Hematopoietic multipotent progenitor cell (in vitro differentiated cells): ENCODE measurements at places on chromosomes 4 and X. TPM values are rescaled to one million over a fixed set of nuclear protein-coding genes. Genes with fewer than 3 reads are reported as not detected.

- no peak for DNase-seq
Observed at GRCh38 chrX:140672840-140673731, 36.5 kb upstream of the LINC00632 start.

GRCh38 chrX:17007134-17007768 is 60.8 kb downstream of the REPS2 start:
- peak; percentile 26 for DNase-seq

- no peak for DNase-seq
Observed at GRCh38 chr4:126761947-126762662, 870.7 kb upstream of the INTU start.

DNA sequence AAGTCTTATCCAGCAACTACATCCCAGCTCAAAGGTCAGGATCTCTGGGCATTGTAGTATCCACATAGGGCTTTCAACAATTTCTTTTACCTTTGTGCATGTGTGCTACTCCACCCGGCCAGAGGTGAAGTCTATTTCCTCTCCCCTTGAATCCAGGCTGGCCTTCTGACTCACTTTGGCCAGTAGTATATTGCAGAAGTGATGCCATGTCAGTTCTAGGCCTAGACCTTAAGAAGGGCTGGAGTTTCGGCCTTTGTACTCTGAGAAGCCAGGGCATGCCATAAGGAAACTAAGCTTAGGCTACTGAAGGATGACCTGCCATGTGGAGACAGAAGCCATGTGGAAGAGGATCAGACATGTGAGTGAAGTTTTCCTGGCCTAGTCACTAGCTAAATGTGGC is 191.2 kb upstream of the ATP6AP2 start:
- no peak for DNase-seq

- DNase-seq: no peak
Observed at GRCh38 chr4:6332042-6332668, 62.5 kb downstream of the WFS1 start.

GRCh38 chr4:89008166-89008565 is 48.8 kb downstream of the FAM13A start:
- DNase-seq: no peak

GRCh38 chr4:26386386-26386785 is 65.6 kb downstream of the RBPJ start:
- no peak for DNase-seq

DNA sequence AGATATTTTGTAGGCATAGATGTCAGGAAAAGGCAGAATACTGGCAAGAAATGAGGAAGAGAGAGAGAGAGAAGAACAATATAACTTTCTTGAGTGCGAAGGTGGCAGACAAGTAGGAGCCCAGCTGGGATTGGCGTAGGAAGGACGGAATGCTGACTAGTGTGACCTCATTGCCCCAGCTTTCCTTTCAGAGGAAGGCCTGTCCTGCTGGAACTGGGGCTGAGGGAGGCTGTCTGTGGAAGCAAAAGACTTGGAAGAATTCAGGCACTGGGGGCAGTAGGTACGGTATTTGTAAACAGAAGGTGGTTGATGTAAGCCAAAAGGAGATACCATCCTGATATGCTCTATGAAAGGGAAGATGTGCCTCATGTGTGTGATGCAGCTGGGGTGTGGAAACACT is 818.4 kb downstream of the ADGRL3 start:
- DNase-seq: no peak

DNA sequence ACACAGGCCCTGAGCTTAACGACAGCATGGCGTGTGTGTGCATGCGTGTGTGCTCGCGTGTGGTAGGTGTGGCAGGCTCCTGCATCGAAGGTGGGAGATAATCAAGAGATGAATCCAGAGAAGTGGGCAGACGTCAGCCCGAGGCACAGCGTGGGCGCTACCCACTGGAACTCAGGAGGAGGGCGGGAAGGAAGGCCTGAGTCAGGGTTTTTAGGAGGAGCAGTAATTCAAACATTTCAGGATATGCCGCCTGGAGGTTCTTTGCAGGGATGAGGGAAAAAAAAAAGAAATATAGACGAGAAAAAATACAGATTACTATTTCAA is 66.3 kb upstream of the STX18 start:
- DNase-seq: no peak

GRCh38 chr4:164846566-164846965 is 30.4 kb upstream of the APELA start:
- no peak for DNase-seq

- no peak for DNase-seq
Observed at GRCh38 chrX:104085919-104086318, 9.9 kb upstream of the TMSB15C start.

DNA sequence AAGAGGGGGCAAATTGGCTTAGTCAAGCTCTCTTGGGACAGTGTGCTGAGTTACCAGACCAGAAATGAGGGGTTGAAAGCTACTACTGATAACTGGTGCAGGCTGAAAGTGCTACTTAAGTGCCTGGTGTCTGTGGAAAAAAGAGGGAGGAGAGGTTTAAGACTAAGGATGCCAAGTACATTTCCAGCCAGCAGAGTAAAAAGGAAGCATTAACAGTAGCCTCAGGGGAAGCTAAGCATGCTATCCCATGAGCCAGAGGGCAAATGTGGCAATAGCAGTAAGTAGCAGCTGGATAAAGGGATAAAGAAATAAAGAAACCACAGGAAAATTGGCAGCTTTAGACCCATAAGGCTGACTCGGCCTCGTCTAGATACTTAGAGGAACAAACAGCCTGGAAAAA is 196.3 kb upstream of the MAB21L2 start:
- no peak for DNase-seq

GRCh38 chr4:182242787-182243186 is 415 bp upstream of the TENM3 start:
- DNase-seq: no peak

DNA sequence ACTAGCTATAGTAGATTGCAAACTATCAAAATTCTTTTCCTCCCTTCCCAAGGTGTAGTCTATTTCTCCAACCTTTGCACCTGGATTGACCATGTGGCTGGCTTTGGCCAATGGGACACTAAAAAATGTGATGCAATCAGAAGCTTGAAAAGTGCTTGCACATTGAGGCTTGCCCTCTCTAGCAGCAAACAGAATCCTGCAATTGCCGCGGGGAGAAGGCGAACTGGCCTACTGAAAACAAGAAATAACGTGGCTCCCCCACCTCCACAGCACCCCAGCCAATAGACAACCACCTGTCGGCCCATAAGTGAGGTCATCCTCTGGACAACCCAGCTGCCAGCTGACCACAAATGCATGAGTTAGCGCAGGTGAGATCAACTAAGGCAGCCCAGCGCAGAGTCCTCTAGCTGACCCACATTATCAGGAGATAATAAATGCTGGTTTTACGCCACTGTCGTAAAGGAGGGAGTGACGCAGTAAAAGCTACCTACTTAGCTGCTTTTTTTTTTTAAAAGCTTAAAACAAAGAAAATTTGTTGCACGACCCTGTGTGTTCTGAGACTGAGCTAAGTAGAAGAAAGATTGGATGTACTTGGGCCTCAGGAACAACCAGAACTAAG is 95.2 kb downstream of the GK start:
- no peak for DNase-seq

GRCh38 chrX:94256396-94256795 is 582.4 kb downstream of the FAM133A start:
- no peak for DNase-seq

GRCh38 chr4:7842384-7843279 is 97.0 kb downstream of the AFAP1 start:
- DNase-seq: no peak

- no peak for DNase-seq
Observed at GRCh38 chr4:176792326-176793059, at the start of gene VEGFC. Gene VEGFC, minus strand, starts transcription at chr4:176792922. Its CDS starts 611 bp downstream, at chr4:176792311.

DNA sequence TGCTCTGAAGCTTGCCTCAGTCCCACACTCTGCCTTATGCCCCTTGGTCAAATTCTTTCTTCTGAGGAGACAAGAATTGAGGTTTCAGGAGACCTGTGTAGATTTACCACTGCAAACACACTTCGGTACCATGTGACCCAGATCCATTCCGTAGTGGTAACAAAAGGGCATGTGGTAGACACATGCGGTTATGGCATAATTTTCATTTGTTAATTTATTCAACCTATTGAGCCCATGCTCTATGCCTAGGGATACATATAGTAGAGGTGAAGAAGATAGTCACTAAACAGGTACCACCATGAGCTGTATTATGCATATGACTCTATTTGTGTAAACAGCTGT is 190.9 kb downstream of the NDST4 start:
- no peak for DNase-seq

- no peak for DNase-seq
Observed at GRCh38 chr4:8771258-8771590, 100.4 kb downstream of the HMX1 start.

GRCh38 chr4:36747277-36748129 is 466.1 kb downstream of the DTHD1 start:
- no peak for DNase-seq

- no peak for DNase-seq
Observed at GRCh38 chr4:40544221-40544620, 85.4 kb downstream of the RBM47 start.

DNA sequence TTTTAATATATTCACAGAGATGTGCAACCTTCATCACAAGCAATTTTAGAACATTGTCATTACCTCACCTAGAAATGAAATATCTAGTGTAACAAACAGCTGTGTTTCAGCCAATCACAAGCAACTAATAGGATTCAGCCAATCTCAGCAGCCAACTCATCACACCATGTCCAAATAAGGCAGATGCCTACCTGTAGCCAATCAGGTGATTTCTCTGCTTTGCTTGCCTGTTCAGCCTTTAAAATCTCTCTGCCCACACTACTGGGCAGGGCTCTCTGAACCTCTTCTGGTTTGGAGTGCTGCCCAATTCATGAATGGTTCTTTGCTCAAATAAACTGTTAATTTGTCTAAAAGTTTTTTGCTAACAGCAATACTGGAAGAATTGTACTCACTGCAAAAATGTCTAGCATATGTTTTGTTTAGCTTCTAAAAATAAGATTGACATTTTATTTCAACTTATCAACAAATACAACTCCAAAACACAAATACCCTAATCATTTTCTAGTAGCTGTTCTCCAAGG is 52.4 kb upstream of the IGFBP7 start:
- no peak for DNase-seq

- DNase-seq: no peak
Observed at GRCh38 chrX:72003811-72004750, 93.4 kb downstream of the NHSL2 start.

GRCh38 chr4:56468097-56468422 is 643 bp downstream of the SRP72 start:
- DNase-seq: no peak

DNA sequence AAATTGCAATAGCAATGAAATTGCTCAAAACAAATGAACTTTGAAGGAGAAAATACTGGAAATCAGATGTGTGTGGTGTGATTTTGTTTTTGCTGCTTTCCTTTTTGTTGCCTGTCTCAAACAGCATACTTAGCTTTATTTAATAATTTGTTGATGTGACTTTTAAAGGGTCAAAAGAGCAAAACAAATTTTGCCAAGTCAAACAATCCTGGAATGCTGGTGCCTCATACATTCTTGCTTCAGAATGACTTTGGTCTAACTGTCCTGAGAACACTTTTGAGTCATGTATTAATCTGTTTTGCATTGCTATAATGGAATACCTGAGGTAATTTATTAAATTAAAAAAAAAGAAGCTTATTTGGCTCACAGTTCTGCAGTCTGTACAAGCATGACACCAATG is 3.4 kb downstream of the PF4V1 start:
- no peak for DNase-seq

MAB21L2 gene
- not detected for total RNA-seq

GPR78 gene
- not detected for total RNA-seq

ACE2 gene
- total RNA-seq: not detected

WDR45 gene
- total RNA-seq: 75.7 TPM

NMU gene
- total RNA-seq: 1.1 TPM

SPATA4 gene
- not detected for total RNA-seq

IL2RG gene
- 119 TPM for total RNA-seq

HDX gene
- total RNA-seq: 2.2 TPM

DCAF4L1 gene
- total RNA-seq: under 0.01 TPM

USP46 gene
- total RNA-seq: 5.7 TPM

HOPX gene
- total RNA-seq: 134 TPM
